ENCODE measurements at places on chromosomes 3 and 15. TPM values are rescaled to one million over a fixed set of nuclear protein-coding genes. Genes with fewer than 3 reads are reported as not detected.
A peak's percentile ranks its signal among the peaks of the same experiment; 100 is the strongest.

DNA sequence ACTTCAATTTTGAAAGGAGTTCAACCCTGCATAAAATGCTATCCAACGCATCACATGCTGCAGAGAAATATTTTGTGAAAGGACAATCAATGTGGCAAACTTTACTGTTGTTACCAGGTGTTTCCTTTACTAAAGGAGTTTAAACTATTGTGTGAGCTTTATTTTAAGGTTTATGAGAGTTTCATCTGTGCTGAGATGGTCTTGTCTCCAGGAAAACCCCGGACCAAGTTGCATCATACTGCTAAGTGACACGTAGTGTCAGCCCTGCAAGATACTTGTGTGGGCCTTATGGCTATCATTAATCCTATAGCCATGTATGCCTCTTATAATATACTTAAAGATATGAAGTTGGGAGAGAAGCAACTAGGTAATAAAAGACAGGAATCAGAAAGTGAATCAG is 94.5 kb upstream of the EPHA6 start:
- H3K4me1 ChIP-seq = no peaks in the 10 kb centered on the region
- no peaks in the 10 kb centered on the region for H3K27me3 ChIP-seq
- H3K27ac ChIP-seq = no peak overlapping the region
- H3K4me3 ChIP-seq = no peak overlapping the region
- no peaks in the 10 kb centered on the region for H3K36me3 ChIP-seq
- DNase-seq = no peak

DNA sequence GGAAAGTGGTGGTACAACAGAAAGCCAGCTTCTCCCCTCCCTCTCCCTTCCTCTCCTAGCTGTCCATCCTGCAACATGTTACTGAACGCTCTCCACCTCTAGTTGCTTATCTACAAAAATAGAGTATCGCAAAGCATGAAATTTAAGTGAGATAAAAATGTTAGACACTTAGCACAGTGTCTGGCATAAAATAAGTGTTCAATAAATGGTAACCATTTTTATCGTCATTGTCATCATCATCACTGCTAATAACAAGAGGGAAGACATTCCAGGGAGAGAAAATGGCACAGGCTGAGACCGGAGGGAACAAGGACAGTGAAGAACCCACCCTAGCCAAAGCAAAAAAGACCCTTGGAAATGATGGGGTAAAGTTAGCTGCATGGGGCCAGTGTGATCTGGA is 38.7 kb upstream of the SKOR1 start:
- no peaks in the 10 kb centered on the region for H3K4me1 ChIP-seq
- DNase-seq = no peak

GRCh38 chr3:29171043-29171990 is 109.6 kb upstream of the RBMS3 start:
- H3K4me1 ChIP-seq = peaks cover 11% of the 10 kb centered on the region
- DNase-seq = no peak
- peak overlapping the region; percentile 29 for H3K27ac ChIP-seq
- no peak overlapping the region for H3K4me3 ChIP-seq
- H3K27me3 ChIP-seq = no peaks in the 10 kb centered on the region

DNA sequence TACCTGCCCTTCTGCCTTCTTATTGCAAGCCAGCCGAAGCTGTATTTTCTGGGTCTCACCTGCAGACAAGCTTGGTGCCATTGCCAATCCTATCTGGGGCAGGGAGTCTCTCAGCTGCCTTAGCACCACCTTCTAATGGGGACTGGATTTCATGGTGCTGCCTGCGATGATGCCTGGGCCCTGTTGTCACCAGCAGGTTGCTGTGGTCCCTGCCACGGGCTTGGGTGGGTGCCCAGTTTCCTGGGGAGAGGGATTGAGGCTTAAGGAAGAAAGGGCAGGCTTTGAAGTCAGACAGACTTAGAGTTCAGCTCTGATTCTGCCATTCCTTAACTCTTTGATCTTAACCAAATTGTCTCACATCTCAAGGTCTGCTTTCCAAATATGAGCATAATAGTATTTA is 87.4 kb upstream of the CD96 start:
- H3K27ac ChIP-seq = no peak overlapping the region
- H3K27me3 ChIP-seq = no peaks in the 10 kb centered on the region
- H3K4me3 ChIP-seq = no peak overlapping the region
- no peak for DNase-seq
- no peaks in the 10 kb centered on the region for H3K4me1 ChIP-seq

- DNase-seq = no peak
- H3K4me3 ChIP-seq = no peak overlapping the region
- no peaks in the 10 kb centered on the region for H3K27me3 ChIP-seq
- peaks cover 9% of the 10 kb centered on the region for H3K4me1 ChIP-seq
These were observed 64.4 kb downstream of the TRIM71 start for GRCh38 chr3:32882189-32882588.

DNA sequence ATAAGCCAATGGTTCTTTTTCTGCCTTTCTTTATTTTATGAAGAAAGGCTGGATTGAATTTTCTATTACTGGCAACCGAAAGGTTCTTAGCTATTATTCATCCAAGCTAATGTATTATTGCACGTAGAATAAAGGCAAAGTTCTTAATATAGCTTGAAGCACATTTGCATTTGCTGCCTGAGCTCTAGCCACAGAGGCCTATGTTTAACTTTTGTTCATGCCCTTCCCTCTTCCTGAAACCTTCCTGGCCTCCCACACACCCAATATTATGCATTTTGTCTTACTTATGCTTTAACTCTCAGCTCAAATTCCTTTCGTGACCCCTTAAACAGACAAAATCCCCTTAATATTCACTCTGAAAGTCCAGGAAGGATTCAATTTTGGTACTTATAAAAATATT is 71.0 kb upstream of the ZNF280D start:
- no peaks in the 10 kb centered on the region for H3K4me1 ChIP-seq
- DNase-seq = no peak
- H3K36me3 ChIP-seq = no peaks in the 10 kb centered on the region
- no peak overlapping the region for H3K4me3 ChIP-seq
- H3K27me3 ChIP-seq = no peaks in the 10 kb centered on the region
- no peak overlapping the region for H3K27ac ChIP-seq

GRCh38 chr3:24069045-24069444 is 124.0 kb downstream of the NR1D2 start:
- no peak for DNase-seq
- no peak overlapping the region for H3K4me3 ChIP-seq
- no peaks in the 10 kb centered on the region for H3K27me3 ChIP-seq
- H3K4me1 ChIP-seq = no peaks in the 10 kb centered on the region
- no peak overlapping the region for H3K27ac ChIP-seq

DNA sequence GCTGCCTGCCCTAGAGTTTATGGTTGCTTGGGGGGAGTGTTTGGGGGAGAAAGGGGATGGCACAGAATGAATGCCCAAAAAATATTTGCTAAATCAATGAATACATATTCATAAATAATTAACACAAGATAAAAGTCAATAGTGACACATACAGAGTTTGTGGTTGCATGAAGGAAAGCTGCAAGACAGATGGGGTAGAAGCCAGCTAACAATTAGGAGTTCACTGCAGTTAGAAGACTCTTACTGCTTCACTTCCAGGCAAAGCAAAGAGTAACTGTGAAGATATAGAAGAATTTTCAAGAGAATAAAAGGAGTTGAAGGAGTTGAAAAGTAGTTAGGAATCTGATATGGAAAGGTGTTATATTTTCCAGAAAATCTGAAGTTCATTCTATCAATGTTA is 72.4 kb downstream of the ZNF280D start:
- no peaks in the 10 kb centered on the region for H3K4me1 ChIP-seq
- peaks cover 9% of the 10 kb centered on the region for H3K36me3 ChIP-seq
- no peak for DNase-seq
- H3K27me3 ChIP-seq = no peaks in the 10 kb centered on the region

DNA sequence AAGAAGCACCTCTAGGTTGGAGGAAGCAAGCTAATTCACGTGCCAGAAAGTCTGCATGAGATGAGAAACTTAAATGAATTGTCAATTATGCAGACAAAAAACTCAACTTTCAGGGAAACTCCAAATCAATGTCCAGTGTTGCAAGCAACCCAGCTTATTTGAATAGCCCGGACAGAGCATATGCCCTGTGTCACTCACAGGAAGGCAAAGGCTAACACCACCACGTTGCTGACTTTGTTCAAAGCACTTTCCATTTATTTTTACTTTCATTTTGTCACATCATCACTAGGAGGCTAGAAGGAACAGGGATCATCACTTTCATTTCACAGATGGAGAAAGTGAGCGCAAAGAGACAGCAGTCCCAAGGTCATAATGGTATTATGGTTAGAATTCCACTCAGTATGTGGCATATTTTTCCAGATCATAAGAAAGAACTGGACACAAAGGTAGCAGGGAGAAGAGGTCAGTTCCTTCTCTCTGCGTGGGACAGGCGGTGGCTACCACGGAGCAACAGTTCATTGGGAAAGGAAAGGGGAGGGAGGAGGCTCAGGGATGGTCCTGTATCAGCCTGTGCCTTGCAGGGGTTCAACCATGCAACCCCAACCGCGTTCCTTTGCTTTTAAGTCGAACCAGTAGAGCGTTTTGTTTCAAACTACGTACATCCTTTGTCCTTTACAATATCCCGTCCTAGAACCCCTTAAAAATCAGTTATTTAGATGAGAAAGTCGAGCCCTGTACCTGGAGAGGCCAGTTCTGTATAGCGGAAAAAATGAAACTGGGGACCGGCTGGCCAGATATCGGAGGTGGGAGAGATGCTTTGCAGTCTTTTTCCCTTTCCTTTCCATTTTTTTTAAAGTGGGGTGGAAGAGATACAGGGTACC is 1.1 kb downstream of the HEG1 start:
- H3K36me3 ChIP-seq = no peaks in the 10 kb centered on the region
- DNase-seq = peak; percentile 45
- peak overlapping the region; percentile 22 for H3K4me3 ChIP-seq

- H3K4me3 ChIP-seq = no peak overlapping the region
- H3K27me3 ChIP-seq = no peaks in the 10 kb centered on the region
- peaks cover 12% of the 10 kb centered on the region for H3K4me1 ChIP-seq
- no peaks in the 10 kb centered on the region for H3K36me3 ChIP-seq
- H3K27ac ChIP-seq = peak overlapping the region; percentile 51
- no peak for DNase-seq
These were observed 67.1 kb upstream of the CDV3 start for GRCh38 chr3:133506215-133506901.

GRCh38 chr3:48475188-48475587 is 28.7 kb downstream of the ATRIP start:
- H3K27me3 ChIP-seq = no peaks in the 10 kb centered on the region
- no peak overlapping the region for H3K4me3 ChIP-seq
- DNase-seq = no peak
- no peak overlapping the region for H3K27ac ChIP-seq

DNA sequence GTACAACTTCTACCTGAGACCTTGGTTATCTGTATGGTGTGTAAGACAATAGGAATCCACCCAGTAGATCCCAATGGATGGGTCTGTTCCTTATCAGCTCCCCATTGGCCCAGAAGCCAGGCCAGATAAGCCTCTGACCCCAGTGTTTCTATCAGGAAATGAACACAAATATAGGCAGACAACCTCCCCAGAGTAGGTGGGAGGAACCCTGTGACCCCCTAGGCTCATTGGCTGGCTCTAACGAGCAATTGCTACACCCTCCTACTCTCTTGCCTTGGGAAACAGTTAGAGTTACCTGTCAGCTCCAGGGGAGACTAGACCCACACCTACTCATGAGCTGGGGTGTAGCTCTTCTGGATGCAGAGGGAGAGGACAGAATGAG is 299.9 kb downstream of the UACA start:
- H3K27ac ChIP-seq = no peak overlapping the region
- H3K27me3 ChIP-seq = no peaks in the 10 kb centered on the region
- no peak for DNase-seq
- peaks cover 10% of the 10 kb centered on the region for H3K4me1 ChIP-seq

GRCh38 chr3:87828046-87828445 is 230.8 kb downstream of the CGGBP1 start:
- H3K36me3 ChIP-seq = no peaks in the 10 kb centered on the region
- no peak overlapping the region for H3K4me3 ChIP-seq
- H3K27me3 ChIP-seq = no peaks in the 10 kb centered on the region
- H3K27ac ChIP-seq = no peak overlapping the region

DNA sequence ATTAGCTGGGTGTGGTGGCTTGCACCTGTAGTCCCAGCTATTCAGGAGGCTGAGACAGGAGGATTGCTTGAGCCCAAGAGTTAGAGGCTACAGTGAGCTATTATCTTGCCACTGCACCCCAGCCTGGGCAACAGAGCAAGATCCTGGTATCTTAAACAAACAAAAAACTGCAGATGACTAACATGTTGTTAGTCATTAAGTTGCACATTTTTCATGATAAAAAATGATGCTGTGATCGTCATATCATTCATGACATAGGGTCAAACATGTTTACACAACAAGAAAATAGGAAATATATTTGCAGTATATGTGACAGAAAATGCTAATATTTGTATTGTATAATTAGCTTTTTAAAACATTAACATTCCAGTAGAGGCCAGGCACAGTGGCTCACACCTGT is 20.2 kb upstream of the DAPK2 start:
- no peaks in the 10 kb centered on the region for H3K27me3 ChIP-seq
- H3K4me3 ChIP-seq = no peak overlapping the region
- no peak for DNase-seq
- no peaks in the 10 kb centered on the region for H3K4me1 ChIP-seq
- H3K36me3 ChIP-seq = no peaks in the 10 kb centered on the region

DNA sequence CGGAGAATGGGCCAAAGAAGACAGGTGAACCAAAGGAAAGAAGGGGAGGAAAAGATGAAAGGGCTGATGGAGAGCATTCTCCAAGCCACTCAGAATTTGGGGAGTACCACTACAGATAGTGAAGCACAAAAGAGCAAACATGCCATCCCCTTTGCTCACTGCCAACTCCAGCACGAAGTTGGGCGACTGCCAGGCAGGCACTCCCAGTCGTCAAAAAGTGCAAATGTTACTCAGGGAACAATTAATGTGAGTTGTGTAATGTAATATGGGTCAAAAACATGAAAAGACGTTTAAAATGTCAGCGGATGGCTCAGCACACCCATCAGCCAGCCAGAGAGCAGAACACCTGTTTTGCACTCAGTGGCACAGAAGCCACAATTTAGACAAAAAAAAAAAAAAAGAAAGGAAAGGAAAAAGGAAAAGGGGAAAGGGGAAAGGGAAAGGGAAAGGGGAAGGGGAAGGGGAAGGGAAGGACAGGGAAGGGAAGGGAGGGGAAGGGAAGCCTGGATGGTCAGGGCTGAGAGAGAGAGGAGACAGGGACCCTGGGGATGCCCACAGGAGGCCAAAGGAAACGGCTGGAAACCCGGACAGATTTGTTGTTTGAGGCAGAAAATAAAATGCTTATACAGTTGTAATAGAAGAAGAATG is 82.7 kb downstream of the COL8A1 start:
- no peaks in the 10 kb centered on the region for H3K4me1 ChIP-seq
- H3K27me3 ChIP-seq = no peaks in the 10 kb centered on the region
- no peaks in the 10 kb centered on the region for H3K36me3 ChIP-seq
- no peak overlapping the region for H3K27ac ChIP-seq
- H3K4me3 ChIP-seq = no peak overlapping the region
- peak; percentile 70 for DNase-seq

Gene ITPKA
- total RNA-seq = 1.5 TPM

Gene MESP1
- total RNA-seq = not detected

Gene SNTN
- total RNA-seq = not detected

Gene GLDN
- total RNA-seq = 1.8 TPM

Gene STRIT1
- not detected for total RNA-seq

Gene SYNPR
- total RNA-seq = not detected

Gene ITIH1
- not detected for total RNA-seq

Data from thyroid gland (tissue), 4 donors.